ENCODE measurements at places on chromosomes 1 and 21.

DNA sequence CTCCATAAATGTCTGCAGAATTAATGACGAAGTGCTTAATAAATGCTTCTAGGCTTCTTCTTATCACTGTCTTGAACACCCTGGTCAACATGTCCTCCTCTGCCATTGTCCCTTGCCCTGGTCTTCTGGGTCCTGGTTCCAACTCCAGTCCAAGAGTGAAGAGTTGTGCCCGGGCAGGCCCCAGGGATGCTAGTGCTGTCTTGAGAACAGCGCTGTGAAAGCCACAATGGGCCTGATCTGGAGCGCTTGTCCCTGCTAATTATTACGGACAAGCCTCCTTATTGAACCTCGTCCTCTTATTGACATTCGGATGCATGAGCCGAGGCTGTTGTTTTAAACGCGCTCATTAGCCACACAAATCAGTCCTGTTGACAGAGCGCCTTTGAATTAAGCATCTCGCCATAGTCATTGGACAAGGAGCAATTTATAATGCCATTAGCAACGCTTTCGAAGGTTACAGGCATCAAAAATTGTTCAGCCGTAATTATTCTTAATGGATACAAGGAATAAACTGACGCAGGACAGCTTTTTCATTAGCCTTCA lies 211.6 kb upstream of the POU3F1 start:
- DNase-seq = no peak

DNA sequence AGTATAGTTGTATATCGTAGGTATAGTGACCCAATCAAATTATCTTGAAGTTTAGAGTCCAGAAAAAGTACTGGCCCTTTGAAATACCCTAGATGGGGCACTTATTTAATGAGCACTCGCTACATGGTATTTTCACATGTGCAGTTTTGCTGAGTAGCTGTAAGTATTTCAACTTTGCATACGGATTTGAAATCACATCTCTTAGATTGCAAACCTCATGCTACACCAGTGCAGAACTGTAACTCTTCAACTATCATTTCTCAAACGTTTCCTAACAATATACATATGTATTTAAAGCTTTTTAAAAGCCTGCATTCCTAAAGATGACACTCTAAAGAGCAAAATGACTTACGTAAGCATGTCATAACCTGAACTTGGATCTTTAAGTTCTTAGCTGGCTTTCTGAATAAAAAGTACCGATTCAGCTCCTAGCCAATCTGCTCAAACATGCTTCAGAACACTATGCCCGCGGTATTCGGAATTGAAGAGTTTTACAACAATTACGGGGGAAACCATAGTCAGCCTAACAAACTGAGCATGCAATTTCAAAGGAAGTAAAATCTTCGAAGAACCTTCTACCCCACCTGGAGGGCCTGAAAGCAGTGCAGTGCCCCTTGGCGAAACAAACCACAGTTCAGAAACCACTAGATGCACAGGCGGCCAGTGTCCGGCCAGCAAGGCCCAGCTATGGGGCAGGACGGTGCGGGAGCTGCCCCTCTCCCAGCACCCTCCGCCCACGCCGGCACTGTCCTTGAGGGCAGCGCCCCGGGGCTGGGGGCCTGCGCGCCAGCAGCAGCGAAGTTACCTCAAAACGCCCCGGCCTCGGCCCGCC lies 863 bp downstream of the FH start:
- peak; percentile 34 for DNase-seq

DNA sequence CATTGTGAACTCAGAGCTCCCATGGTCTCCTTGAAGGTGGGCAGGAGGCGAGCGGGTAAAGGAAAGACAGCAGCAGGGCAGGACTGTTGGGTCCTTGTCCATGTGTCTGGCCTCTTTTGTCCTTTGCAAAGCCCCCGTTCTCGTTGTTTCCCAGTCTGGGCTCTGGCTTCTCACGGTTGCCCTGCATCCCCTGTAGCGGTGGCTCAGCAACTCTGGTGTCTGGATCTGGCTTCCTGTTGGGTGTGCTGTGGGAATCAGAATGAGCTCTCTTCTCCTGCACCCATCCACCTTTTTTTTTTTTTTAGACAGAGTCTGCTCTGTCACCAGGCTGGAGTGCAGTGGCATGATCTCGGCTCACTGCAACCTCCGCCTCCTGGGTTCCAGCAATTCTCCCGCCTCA lies 11.1 kb downstream of the H6PD start:
- DNase-seq = no peak

- DNase-seq = no peak
These were observed 40.3 kb downstream of the RGS5 start for GRCh38 chr1:163162381-163162914.

GRCh38 chr1:183995322-183996039 lies 42.0 kb downstream of the COLGALT2 start:
- no peak for DNase-seq

- peak; percentile 98 for DNase-seq
These were observed 25.0 kb downstream of the CD244 start for GRCh38 chr1:160837558-160838205.

DNA sequence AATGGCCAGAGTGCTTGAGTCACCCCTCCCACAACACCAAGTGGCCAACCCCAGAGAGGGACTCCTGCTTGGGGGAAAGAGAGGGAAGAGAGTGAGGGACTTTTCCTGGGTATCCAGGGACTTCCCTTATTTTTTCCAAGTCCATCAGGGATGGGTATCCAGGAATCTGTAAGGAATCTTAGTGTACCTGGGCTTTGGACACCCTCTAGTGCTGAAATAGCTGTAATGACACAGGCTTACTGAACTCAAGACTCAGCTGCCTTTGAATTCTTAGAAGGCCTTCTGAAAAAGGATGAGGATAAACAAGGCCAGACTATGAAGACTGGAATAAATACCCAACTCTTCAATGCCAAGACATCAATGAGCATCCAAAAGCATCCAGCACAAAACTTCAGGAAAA lies 12.0 kb downstream of the TSHB start:
- no peak for DNase-seq

- peak; percentile 86 for DNase-seq
These were observed 239.8 kb upstream of the C1orf105 start for GRCh38 chr1:172180501-172181285.

- DNase-seq = no peak
These were observed 116.3 kb downstream of the AKT3 start for GRCh38 chr1:243733670-243734307.

GRCh38 chr1:61081144-61081685 lies 1.1 kb upstream of the NFIA start:
- no peak for DNase-seq

DNA sequence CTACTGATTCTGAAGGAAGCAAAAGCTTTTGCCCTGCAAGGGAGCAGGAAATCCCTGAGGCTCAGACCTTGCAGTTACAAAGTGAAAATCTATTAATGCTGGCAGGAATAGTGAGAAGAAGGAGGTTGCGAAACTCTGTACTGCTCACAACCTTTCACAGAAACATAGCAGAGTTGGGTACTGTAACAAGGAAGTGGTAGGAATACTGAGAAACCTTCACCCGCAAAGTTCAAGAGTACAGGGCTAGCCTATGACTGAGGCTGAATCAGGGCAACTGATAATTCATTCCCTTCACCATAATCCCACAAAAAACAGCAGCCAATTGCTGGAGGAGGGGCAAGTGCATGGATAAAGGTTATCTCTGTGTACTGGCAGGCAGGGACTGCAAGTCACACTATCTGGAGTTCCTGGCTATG lies 23.9 kb upstream of the KCTD3 start:
- no peak for DNase-seq

- no peak for DNase-seq
These were observed 139.9 kb downstream of the CLIC6 start for GRCh38 chr21:34808569-34809204.

DNA sequence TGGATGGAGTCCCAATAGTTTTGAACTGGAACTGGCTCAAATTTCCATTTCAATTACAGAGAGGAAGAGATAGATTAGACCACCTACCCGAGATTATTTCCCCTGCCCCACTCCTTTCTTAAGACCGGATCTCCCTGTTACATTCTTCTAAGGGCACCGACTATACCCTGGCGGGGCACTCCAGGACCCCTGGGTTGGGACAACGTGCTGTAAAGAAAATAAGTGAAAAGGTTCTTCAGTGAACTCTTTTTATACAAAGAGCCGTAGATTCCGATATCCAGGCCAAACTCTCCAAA lies 6.7 kb downstream of the NR5A2 start:
- DNase-seq = no peak

DNA sequence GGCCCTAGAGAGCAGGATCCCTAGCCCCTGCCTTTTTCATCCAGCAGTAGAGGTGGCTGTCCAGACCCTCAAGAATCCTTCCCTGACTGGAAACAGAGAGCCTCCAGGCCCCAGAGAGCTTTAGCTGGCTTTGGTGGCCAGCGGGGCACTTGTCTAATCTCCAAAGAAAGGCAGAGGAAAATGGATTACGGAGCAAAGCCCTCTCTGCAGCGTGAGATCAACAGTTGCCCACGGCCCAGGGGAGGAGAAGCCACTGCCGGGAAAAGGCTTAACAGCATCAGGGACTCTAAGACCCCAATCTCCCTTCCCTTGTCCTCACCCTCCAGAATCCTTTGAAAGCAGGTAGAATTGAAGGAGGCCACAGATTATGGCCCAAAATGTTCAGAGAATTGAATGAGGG lies 35.8 kb upstream of the GRIK3 start:
- no peak for DNase-seq

GRCh38 chr1:10932088-10932487 lies 80.4 kb upstream of the TARDBP start:
- peak; percentile 94 for DNase-seq

GRCh38 chr1:25467193-25467592 lies 36.5 kb downstream of the MACO1 start:
- DNase-seq = peak; percentile 33

GRCh38 chr1:46041974-46042373 lies 90.5 kb downstream of the PIK3R3 start:
- DNase-seq = no peak

- no peak for DNase-seq
These were observed 221.3 kb downstream of the FOXD2 start for GRCh38 chr1:47659146-47659545.

GRCh38 chr1:43338001-43338400 lies 383 bp downstream of the MPL start:
- DNase-seq = no peak

- no peak for DNase-seq
These were observed 77.8 kb downstream of the NCAM2 start for GRCh38 chr21:21076051-21076450.

GRCh38 chr1:15224974-15225373 lies 22.0 kb upstream of the FHAD1 start:
- DNase-seq = peak; percentile 50

GRCh38 chr1:245179706-245180105 lies 24.9 kb downstream of the KIF26B start:
- DNase-seq = no peak

DNA sequence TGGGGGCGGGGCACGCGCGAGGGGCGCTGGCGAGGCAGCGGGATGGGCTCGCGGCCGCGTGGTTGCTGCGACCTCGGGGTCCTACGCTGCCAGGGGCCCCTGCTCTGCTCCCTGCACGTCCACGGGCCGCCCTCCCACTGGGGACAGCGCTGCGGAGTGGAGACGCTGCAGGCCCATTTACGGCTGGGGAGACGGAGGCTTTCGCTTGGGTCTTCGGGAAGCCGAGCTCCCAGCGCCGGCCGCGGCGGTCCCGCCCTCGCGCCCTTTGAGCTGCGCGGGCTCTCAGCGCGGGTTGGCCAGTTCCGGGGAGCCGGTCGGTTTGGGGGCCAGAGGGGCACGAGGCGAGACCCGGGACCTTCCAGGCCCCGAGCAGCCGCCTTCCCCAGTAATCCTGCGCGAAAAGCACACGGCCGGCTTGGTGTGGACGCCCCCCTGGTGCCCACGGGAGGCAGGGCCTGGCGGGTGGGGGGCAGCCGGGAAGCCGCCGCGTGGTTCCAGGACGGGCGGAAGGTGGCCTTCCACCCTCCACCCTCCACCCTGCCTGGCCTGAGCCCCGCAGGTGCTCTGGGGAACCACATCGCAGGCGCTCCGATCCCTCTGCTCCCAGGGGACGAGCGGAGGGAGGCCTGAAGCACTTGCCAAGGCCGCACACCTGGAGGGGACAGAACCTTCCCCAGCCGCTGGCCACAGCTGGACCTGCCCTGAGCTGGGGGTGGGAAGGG lies 570 bp upstream of the PEX10 start:
- DNase-seq = no peak

DNA sequence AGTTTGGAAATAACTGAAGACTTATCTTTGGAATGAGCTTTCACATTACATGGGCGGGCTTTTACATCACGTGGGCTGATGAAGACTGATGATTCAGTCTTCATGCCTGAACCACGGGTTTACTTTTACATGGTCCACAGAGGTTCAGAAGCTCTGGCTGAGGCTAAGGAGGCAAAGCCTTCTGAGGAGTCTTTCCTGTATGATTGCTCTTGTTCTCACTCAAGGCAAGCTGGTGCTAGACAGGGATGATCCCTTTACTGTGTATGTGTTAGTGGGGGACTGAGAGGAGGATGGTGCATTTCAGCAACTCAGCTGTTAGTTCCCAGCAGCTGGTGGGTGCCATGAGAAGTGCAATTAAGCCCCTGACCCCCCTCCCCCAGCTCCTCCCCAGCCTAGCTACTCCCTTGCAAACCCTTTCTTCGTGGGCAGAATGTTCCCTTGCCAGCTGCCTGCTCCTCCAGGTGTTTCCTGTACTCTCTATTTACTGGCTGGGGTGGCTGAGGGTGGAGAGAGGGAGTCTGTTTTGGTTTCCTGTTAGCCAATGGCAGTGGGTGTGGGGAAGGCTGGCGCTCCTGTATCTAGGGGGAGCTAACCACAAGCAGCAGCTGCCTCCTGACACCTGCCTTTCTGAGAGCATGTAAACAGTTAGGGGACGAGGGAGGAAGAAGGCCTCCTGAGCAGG lies 15.4 kb downstream of the BTG2 start:
- peak; percentile 100 for DNase-seq

- DNase-seq = no peak
These were observed 187.2 kb downstream of the FGGY start for GRCh38 chr1:59484096-59484495.

- peak; percentile 58 for DNase-seq
These were observed 6.1 kb downstream of the TNFRSF25 start for GRCh38 chr1:6459850-6460265.

- no peak for DNase-seq
These were observed 16.5 kb downstream of the VSIG8 start for GRCh38 chr1:159845751-159846629.

GRCh38 chr1:203628201-203629015 lies 1.8 kb downstream of the ATP2B4 start:
- peak; percentile 78 for DNase-seq

GRCh38 chr1:31623365-31623764 lies 5.9 kb downstream of the HCRTR1 start:
- DNase-seq = no peak

DNA sequence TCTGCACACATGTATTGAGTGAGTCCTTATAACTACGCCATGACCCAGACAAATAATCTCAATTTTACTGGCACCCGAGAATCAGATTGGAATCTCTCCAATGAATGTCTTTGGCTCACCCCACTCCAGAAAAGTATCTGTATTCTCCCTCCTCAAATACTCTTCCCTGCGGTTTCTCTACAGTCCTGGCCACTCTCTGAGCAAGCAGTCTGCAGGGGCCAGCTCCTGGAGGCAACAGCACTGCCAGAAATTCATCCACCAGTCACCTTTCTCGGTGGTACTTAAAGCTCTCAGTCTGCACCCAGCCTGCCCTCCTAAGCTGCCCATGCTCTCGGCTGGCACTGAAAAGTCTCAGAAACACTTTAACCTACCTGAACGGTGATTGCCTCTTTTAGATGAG lies 16.1 kb upstream of the LYST start:
- DNase-seq = no peak

GRCh38 chr1:197472141-197472540 lies 204.1 kb downstream of the CRB1 start:
- no peak for DNase-seq

Data from common myeloid progenitor, CD34-positive (primary cell).